ENCODE measurements at places on chromosomes 2 and 18.

DNA sequence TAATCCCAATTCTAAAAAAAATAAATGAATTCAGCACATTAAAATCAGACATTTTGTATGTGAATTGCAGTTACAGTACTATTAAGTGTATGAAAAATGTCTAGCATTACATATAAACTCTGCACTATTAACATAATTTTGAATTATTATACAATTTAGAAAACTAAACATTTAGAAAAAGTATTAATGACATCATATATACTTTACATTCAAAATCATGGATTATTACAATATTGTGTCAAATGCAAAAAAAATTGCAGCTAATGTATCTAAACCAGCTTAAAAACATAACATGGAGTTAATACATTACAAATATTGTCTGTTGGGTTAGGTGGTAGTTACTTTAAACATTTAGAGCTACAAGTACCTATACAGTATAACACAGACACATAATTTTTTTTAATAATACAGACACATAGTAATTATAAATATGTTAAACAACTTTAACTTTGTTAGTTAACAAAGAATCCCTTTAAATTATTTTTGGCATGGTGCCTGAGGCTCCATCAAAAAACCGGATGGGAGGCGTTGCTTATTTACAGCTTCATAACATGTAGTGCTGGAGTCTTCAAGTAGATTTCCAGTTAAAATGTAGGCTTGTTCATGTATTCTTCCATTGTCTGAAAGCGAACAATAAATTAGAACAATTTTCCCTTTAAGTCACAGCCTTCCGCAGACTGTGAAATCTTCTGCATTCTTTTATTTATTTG lies 79.1 kb downstream of the AP1S3 start:
- DNase-seq: no peak

DNA sequence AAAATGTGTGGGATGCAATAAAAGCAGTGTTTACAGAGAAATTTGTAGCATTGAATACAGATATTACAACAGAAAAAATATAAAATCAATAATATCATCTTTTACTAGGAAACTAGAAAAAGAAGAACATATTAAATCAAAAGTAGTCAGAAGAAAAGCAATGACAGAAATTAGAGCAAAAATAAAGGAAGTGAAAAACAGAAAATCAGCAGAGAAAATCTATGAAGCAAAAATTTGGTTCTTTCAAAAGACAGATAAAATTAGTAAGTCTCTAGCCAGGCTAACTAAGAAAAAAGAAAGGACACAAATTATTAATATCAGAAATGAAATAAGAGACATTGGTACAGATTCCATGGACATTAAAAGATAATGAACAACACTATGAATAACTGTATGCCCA lies 212.0 kb upstream of the MGAT5 start:
- DNase-seq: no peak

- DNase-seq: peak; percentile 28
Measured at GRCh38 chr2:8534729-8535468, 147.0 kb upstream of the ID2 start.

DNA sequence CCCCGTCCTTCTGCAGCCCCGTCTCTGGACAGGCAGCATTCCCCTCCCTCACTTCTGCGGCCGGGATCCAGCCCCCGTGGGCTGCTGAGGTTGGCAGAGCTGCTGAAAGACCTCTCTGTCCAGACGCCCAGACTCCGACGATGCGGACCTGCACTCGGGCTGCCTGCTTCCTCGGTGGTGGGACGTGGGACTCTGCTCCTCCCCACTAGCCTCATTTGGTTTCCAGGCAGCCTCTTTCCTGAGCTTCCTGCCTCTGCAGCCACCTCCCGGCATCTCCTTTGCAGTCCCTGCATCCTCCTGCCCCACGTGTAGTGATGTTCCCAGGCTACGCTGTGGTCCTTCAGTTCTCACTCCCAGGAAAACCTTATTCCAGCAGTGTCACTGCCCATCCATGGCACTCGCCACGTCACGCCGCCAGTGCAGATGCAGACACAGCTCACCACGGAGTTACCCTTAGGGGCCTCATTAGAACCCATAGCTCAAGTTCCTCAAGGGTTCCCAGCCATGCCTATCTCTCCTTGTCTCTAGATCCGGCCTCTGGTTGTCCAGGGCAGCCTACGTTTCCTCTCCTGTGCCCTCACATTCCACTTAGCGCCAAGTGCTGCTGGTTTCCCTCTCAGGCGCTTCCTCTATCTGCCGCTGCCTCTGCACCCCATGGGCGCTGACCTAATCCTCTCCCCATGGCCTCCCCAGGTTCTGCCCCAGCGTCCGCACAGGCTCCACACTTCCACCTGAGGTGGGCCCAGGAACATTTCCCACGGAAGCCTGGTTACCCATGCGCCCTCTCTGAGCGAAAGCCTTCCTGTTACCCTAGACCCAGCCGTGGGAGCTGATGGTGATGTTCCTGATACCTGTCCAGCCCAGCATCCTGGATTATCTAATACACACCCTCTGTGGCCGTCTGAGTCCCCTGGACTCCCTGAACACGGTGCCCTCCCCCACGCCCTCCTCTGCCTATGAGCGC lies 318.3 kb upstream of the MYT1L start:
- peak; percentile 28 for DNase-seq

- DNase-seq: no peak
Measured at GRCh38 chr2:235458839-235459273, 35.0 kb upstream of the AGAP1 start.

GRCh38 chr2:64204703-64205102 lies 60.5 kb upstream of the PELI1 start:
- no peak for DNase-seq

DNA sequence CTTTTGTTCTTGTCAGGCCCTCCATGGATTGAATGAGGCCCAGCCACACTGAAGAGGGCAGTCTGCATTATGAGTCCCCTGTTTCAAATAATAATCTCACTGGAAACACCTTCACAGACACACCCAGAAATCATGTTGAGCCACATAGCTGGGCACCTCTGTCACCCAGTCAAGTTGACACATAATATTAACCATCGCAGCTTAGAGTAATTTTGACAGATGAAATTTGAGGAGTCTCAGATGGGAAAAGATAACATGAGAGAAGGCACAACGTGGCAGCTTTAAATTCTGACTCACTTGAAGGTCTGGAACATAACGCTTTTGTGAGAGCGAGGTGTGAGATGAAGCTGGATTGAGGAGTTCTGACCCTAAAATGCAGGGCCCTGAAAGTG lies 70.9 kb upstream of the TMEM87B start:
- no peak for DNase-seq

GRCh38 chr2:38176619-38177021 lies 100.7 kb upstream of the CYP1B1 start:
- no peak for DNase-seq

- no peak for DNase-seq
Measured at GRCh38 chr2:143117225-143117624, 12.0 kb upstream of the ARHGAP15 start.

GRCh38 chr18:78911751-78912283 lies 67.8 kb upstream of the SALL3 start:
- no peak for DNase-seq

GRCh38 chr2:112782234-112782799 lies 2.0 kb downstream of the IL1A start:
- DNase-seq: no peak

DNA sequence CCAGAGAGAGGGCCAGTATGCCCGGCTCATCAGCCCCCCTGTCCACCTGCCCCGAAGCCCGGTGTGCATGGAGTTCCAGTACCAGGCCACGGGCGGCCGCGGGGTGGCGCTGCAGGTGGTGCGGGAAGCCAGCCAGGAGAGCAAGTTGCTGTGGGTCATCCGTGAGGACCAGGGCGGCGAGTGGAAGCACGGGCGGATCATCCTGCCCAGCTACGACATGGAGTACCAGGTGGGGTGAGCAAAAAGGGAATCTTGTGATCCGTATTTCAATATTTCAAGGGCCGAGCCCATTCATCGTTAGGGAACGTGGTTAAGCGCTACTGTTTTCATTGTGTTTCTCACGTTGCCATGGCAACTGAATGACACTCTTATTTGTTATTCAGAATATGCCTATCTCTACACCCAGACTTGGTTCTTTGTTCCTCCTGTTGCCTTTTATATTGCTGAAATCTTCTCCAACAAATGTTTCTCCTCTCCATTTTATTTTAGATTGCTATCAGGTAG lies 81.5 kb downstream of the NRP2 start:
- DNase-seq: peak; percentile 40

- DNase-seq: no peak
Measured at GRCh38 chr2:202307690-202308089, 42.1 kb downstream of the NOP58 start.

GRCh38 chr2:230258483-230258882 lies 32.9 kb downstream of the SP140 start:
- DNase-seq: no peak

DNA sequence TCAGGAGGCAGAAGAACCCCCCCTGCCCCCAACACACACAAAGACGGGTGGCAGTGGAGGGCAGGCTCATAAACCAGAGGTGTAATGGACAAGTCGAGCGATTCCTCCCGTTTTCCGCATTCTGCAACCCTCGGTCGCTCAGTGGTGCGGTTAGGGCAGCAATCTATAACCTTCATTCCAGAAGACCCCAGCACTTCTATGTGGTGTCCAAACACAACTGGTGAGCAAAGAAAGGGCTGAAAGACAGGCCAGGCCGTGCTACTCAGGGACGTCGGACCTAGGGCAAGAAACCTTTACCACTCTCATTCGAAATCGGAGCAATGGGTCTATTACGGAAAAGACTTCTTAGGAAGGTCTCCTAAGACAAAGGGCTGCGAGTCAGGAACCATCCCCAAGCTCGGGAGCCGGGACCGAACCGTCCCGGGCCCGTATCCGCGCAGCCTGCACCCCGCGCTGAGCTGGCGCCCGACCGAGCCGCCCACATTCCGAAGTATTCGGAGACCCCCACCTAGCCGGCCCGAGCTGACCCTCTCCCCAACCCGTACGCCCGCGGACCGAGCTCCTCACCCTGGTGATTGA lies 568 bp downstream of the ARL5A start:
- DNase-seq: no peak

DNA sequence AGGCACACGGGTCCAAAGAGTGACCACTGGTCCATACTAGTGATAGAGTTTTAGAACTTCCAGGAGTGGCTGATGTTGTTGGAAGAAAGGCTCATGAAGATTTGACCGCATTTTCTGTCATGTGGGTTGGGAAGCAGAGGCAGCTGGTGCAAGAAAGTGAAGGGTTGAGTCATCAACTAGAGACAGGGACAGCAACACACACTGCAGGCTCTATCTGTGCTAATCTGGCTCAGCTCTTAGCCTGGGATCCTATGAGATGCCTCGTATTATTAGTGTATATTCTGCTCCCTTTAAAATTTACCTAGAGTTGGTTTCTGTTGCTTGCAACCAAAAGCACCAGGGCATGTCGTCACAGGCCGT lies 2.5 kb upstream of the SH3RF3 start:
- DNase-seq: no peak

DNA sequence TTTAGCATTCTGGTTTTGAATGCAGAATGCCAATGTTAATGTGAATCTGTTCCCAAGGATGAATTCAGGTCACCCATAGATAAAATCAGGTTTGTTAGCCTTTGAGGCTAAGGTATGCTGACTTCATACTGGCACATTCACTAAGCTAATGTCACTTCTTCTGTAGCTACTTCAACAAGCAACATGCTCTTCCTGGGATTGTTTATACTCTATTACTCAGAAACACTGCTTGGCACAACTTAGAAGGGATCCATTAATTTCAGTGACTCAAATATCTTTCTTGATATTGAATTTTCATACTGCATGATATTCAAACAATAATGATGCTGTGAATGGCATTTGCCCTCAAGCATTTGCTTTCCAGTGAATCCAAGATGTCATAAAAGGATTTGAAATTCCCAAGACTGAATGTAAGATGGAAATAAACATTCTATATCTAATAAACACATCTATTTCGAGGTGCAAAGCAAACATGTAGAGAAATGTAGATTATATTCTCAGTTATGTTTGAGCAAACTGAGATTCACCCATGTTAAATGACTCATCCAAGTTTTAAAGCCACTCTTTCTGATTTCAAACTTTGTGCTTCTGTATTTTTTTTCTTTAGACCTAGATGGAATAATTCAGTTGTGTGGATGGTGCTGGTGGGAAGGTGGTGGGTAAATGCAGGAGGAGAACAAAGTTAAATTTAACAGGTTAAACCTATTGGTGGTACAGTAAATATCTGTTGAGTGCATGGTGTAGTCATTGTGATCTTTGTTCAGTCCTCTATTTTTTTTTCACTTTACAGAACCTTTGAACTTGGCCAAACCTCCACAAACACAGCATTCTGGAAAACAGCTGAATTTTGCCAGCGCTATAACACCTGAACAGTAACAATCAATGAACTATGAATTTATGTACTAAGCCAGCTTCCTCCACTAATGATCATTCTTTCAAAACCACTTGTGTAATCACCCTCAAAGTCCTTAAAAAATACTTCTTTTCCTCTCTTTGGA lies 162.1 kb upstream of the XIRP2 start:
- no peak for DNase-seq

GRCh38 chr2:84395820-84396219 lies 63.3 kb downstream of the SUCLG1 start:
- no peak for DNase-seq

- no peak for DNase-seq
Measured at GRCh38 chr2:21489080-21489479, 365.3 kb downstream of the TDRD15 start.

DNA sequence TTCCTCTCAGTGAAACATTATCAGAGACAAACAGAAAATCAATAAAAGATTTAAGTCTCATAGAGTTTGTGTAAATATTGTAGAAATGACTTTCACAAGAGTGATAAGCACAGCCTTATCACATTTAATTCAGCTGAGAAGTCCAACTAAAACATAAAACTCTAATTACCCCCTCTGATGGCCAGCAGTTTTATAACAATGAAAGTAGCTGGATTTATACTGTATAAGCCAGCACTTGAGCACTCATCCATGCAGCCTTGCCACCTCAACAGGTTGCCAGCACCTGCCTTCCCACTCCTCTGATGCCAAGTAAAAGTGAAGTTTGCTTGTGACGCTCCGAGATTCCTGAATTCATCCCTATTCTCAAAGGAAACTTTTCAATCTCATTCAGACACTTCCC lies 103.0 kb upstream of the STK39 start:
- DNase-seq: no peak

DNA sequence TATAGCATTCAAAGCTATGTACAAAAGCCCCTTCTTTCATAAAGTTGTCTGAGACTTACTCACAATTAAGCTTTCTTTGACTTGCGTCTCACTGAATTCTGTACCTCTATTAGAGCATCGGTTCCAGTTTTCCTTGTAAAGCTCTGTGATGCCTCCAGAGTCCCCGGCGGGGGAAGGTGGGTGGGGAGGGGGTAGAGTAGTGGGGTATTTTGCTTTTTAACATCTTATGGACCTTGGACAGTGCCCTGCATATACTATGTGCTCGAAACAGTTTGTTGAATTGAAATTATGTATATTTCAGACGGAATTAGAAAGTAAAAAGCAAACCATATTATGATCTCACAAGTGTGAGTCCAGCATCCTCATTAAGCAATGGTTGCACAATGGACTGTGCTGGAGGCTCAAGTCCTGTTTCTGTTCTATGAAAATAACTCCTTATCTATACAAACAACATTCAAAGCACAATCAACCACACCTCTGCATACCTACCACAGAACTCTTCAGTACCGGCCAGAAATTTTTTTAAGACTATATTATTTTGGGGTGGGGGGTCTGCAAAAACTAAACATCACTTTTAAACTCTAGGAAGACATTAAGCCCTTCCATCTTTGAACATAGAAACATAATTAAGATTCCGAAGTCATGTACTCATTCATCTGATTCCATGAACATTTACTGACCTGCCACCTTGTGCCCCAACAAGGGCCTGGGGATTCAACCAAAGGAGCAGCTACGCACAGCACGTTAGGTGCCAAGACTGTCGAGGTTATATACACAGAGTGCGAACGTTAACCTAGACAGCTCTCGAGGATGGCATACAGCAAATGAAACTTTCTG lies 908 bp downstream of the STAT1 start:
- DNase-seq: no peak
